Fibroblast of the aortic adventitia (primary cell): ENCODE measurements at places on chromosomes 12 and 14. TPM values are rescaled to one million over a fixed set of nuclear protein-coding genes. Genes with fewer than 3 reads are reported as not detected.

The PARP2 gene
- 5.6 and 19.9 TPM in 2 replicates for total RNA-seq

The TPPP2 gene
- total RNA-seq, result not detected in 2 replicates

The FBXL14 gene
- 1.1 and 11.2 TPM in 2 replicates for total RNA-seq

The ETFBKMT gene
- total RNA-seq, result 4.9 and 6.2 TPM in 2 replicates

The OAS1 gene
- 1.4 and 7.8 TPM in 2 replicates for total RNA-seq

The PHETA1 gene
- total RNA-seq, result 7.3 and 16.2 TPM in 2 replicates

The SLC6A13 gene
- not detected in 2 replicates for total RNA-seq

The FOXN4 gene
- not detected in 2 replicates for total RNA-seq

The ANG gene
- 4.8 and 11.4 TPM in 2 replicates for total RNA-seq
